ENCODE measurements at places on chromosomes 16 and 17.

DNA sequence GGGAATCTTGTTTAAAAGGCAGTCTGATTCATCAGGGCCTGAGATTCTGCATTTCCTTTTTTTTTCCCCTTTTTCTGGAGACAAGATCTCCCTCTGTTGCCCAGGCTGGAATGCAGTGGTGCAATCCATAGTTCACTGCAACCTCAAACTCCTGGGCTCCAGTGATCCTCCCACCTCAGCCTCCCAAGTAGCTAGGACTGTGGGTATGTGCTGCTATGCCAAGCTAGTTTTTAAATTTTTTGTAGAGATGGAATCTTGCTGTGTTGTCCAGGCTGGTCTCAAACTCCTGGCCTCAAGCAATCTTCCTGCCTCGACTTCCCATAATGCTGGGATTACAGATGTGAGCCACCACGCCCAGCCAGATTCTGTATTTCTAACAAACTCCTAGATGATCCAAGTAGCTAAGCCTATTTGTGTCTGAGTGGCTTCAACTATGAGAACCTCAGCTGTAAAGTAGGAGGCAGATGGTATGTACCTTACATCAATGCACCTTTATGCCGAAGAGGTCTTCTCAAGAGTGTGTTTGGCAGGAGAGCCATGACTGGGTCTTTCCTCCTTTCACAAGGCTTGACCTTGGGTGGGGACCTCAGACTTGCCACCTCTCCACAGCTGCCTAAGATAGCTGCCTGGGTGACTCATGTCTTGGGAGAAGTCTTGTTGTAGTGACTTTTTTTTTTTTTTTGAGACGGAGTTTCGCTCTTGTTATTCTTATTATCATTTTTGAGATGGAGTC is 10.9 kb downstream of the LDAF1 start:
- DNase-seq = no peak

DNA sequence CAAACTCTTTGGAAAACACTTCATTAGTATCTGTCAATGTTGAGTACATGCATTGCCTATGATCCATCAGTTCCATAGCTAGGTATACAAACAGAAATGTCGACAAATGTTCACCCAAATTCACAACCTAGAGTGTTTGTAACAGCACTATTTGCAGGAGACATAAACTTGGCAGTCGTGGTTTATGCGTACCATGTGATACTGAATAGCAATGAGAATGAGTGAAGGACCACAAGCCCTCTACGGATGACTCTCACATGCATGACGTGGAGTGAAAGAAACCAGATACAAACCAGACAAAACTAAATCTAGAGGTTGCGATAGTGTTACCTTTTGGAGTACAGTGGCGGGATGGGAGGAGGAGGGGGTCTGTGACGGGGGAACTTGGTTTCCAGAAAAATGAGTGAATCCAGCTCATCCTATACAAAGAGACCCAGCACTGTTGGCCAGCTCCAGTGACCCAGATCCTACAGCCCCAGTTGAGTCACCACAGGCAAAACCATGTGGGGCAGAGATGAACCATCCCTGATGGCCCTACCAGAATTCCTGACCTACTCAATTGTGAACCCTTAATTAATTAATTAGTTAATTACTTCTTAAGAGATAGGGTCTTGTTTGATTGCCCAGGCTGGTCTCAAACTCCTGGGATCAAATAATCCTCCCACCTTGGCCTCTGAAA is 15.9 kb upstream of the ULK2 start:
- DNase-seq = no peak

DNA sequence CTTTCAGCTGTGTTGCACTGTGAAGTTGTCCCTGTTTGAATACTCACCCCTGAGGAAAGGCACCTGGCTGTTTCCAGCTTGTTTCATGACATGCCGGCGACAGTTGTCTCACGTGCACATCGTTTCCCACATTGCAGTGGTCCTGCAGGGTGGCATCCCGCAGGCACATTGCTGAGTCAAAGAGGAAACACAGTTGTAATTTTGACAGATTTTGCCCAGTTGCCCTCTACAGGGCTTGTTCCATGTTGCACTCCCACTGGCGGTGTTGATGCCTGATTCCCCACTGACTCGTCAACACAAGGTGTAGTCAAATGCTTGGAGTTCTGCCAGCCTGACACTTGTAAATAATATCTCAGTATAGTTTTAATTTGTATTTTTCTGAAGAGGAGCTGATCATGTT is 23.8 kb downstream of the EPN2 start:
- no peak for DNase-seq

DNA sequence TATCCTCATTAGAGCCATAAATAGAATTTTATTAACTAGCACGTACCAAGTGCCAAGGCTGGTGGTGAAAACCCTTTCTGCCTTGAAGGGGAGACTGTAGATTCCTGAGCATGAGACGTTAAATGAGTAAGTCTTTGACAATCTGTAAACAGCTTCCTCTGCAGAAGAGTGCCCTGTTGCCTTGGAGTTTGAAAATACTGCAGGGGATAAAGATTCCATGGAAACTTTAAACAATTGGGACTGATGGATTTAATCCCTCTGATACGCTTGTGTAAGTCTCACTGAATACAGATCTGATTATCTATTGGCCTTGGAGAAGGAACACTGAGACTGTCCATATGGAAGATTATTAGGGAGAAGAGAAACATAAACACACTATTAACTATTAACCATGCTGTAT is 1053.4 kb upstream of the RBFOX1 start:
- no peak for DNase-seq
